Cerebellar nuclear complex (tissue), 1 donor: ENCODE measurements at places on chromosomes 13 and 19.

- no peak for DNase-seq
Observed at GRCh38 chr13:76331943-76332712, 554.1 kb downstream of the KCTD12 start.

DNA sequence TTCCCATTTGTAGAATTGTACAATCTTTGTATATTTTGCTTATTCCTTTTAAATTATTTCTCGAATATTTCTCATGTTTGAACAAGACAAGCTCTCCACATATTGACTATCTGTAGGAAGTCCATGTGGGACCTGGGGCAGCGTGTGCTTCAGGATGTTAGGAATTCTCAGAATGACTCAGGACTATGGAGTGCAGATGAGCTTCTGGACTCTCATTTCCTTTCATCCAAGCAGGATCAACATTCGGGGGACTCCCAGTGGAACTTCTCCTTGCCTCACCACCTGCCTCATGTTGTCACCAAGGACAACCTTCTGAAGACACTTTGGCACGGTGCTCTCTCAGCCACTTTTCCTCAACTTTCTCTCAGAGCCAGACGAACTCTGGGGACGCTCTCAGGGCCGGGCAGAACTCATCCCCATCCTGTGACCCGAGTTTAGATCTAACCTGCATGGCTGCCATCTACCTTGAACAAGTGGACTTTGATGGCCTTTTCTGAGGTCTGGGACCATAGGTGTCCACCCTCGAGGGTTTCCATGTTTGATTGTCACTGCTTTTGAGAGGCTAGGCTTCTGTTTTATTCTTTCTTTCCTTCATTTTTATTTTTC is 441.7 kb downstream of the IRS2 start:
- DNase-seq, result no peak

GRCh38 chr13:101283782-101284181 is 132.5 kb downstream of the NALCN start:
- DNase-seq, result no peak

DNA sequence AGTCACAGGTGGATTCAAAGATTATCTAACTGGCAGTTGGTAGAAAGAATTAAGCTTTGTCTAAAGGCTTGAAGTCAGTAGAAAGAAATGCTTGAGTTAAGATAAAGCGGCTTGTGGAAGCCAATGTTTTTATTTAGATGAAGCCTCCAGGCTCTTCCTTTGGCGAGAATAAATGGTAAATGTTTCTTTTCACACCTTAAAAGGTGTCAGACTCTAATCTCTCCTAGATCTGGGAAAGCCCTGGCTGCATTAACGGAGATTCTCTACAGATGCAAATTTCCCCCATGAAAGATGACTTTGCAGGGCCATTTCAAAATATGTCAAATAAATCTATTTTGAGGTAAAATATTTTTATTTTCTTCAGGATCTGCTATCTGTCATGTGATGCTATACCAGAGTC is 37.8 kb upstream of the PCCA start:
- DNase-seq, result no peak

DNA sequence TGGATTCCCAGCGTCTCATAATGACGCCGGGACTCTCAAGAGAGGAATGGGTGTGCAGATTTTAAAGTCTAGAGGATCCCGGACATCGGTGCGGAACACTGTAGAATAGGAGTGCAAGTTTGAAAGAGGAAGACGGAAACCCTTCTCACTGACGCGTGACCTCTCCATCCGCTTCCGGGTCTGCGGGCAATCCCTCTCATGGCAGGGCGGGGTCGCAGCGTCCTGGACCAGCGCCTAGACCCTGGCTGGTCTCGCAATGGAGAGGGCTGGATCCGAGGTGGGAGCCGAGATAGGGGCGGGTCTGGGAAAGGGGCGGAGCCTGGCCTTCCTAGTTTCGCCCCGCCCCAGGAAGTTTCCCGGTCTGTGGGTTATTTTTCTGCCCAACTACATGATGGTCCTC is 4.6 kb upstream of the ZNF845 start:
- no peak for DNase-seq

- DNase-seq, result no peak
Observed at GRCh38 chr13:42709276-42709675, 72.1 kb upstream of the FAM216B start.

DNA sequence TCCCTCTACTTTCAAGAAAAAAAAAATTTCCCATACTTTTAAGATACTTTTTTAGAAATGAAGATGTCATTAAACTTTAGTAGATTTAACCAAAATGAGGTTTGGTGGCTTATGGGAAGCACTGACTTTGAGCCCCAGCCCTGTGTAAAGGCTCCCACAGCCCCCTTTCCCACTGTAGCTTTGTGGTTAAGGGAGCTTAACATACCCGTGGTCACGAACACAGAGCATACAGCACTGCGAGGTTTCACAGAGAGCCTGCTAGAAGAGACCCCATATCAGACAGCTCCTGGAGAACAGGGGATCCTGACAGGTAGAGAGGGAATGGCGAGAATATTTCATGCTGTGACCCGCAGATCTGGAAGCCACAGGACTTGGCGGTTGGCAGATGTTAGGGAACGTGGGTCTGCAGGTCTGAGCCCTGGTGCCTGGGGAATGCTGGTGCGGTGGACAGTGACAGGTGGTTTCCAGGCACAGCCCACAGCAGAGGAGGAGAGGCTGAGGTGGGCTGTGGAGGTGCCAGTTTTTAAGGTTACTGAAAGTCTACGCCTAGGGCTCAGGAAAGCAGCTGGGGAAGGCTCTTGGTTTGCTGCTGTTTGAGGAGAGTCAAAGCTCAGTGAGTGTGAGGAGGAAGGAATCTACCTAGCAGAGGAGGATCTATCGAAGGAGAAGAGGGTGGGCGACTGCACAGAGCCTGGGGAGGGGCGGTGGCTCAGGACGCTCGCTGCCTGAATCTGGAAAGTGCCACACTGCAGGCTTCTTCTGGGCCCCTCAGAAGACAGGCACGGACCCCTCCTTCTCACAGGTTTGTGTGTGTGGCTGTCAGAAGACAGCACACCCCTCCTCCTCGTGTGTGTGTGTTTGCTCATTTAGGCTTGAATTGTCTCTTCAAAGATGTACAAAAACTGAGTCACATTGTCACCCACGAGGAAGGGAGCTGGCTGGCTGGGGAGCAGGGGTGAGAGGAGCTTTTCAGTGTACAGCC is 49.9 kb downstream of the SLC7A9 start:
- DNase-seq, result no peak

DNA sequence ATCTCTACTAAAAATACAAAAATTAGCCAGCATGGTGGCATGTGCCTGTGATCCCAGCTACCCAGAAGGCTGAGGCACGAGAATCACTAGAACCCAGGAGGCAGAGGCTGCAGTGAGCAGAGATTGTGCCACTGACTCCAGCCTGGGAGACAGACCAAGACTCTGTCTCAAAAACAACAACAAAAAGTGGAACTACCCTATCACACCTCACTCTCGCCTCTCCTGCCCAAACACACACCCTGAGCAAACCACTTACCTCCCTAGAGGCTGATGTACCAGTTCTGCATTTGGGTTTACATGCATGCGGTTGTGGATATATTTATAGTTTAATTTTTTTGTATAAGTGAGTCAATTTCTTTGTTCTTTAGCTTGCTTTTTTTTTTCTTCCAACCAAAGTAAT is 7.7 kb upstream of the PTOV1 start:
- DNase-seq, result no peak

GRCh38 chr13:110445722-110446574 is 115.6 kb downstream of the RAB20 start:
- no peak for DNase-seq

DNA sequence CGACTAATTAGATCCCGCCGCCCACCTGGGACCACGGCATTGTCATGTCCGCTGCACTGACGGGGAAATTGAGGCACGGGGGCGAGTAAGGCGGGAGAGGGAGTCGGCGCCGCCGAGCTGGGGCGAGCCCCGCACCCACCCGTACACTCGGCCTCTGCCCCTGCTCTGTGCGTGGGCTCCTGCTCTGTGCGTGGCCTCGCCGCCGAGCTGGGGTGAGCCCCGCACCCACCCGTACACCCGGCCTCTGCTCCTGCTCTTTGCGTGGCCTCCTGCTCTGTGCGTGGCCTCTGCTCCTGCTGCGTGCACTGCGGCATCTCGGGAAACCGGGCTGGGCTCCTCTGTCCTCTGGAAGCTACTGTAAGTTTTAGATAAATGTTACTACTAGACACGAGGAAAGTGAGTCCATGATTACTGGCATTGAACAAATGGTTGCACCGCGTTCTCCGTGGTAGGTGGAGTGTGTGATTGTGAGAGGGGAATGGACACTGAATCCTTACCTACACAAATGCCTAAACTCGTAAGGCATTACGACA is 826 bp upstream of the C1QTNF9 start:
- no peak for DNase-seq

DNA sequence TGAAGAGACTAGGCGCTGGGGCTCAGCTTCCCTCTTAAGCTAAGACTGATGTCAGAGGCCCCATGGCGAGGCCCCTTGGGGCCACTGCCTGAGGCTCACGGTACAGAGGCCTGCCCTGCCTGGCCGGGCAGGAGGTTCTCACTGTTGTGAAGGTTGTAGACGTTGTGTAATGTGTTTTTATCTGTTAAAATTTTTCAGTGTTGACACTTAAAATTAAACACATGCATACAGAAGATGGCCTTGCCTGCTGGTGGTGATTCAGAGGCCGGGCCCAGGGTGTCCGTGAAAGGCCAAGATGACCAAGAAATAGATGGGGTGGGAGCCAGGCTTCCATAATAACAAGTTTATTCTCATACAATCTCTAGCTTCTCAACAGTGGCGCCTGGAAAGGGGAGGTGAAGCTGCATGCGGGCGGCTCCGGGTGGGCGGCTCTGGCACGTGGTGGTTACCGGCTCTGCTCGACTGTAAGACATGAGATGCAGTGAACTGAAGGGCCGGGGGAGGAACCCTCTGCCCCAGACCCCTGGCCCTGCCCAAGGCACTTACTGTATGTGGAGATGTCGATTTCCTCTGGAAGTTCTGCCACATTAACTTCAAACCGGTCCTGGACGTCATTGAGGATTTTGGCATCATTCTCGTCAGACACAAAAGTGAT is 10.5 kb downstream of the DDX39A start:
- no peak for DNase-seq

- no peak for DNase-seq
Observed at GRCh38 chr13:19173752-19174151, 7.9 kb downstream of the TUBA3C start.

DNA sequence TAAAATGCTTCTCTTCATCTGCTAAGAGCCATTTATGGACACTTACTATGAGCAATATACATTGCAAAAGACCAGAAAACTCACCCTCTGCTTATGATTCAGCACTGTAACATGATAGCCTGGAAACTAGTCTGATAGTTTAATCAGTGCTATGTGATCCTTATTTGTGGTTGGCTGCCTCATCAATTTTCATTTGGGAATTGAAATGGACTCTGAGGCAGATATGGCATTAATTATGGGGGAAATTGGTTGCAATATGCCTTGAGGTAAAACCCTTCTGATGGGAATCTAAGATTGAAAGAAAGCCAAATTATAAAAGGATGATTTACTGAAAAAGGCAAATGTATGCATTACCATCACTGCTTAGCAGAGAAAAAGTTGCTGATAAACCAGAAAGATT is 33.5 kb downstream of the FAM216B start:
- no peak for DNase-seq

- no peak for DNase-seq
Observed at GRCh38 chr13:39311619-39312018, 273.4 kb downstream of the NHLRC3 start.

GRCh38 chr13:94323764-94324758 is 155.4 kb downstream of the DCT start:
- no peak for DNase-seq

DNA sequence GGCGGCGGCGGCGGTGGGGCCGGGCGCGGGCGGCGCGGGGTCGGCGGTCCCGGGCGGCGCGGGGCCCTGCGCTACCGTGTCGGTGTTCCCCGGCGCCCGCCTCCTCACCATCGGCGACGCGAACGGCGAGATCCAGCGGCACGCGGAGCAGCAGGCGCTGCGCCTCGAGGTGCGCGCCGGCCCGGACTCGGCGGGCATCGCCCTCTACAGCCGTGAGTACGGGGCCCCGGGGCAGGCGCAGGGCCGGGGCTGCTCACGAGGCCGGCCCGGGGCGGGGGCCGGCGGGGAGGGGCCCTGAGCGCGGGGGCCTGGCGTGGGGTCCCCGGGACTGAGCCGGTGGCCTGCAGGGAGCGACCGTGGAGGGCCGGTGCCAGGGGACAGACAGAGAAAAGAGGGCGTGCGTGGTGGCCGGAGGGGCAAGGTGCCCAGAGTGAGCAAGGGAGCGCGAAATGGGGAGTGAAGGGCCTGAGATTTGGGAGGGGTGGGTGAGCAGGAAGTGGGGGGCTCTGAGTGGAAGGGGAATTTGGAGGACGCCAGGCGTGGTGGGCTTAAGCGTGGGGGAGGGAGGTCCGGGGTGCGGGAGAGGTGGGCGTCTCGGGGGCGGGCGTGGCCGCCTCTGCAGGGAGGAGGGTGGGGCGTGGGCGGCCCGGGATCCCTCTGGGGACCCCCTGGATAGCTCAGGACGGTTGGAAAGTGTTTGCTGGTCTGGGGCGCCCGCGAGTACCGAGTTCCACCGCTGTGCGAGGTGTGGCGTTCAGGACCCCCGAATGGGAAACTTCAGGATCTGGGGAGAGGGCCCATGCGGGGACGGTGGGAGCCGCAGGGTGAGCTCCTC is 575 bp downstream of the CARM1 start:
- no peak for DNase-seq

GRCh38 chr19:47123406-47123805 is 7.2 kb upstream of the SAE1 start:
- DNase-seq, result no peak

- no peak for DNase-seq
Observed at GRCh38 chr13:19622193-19622592, 11.3 kb upstream of the MPHOSPH8 start.

GRCh38 chr19:10852098-10852800 is 4.0 kb downstream of the C19orf38 start:
- DNase-seq, result no peak

GRCh38 chr19:19758164-19758563 is 25.3 kb upstream of the ZNF14 start:
- no peak for DNase-seq

- DNase-seq, result no peak
Observed at GRCh38 chr13:80036845-80037504, 304.0 kb downstream of the SPRY2 start.

- DNase-seq, result no peak
Observed at GRCh38 chr13:24275041-24275440, 34.3 kb upstream of the C1QTNF9 start.

DNA sequence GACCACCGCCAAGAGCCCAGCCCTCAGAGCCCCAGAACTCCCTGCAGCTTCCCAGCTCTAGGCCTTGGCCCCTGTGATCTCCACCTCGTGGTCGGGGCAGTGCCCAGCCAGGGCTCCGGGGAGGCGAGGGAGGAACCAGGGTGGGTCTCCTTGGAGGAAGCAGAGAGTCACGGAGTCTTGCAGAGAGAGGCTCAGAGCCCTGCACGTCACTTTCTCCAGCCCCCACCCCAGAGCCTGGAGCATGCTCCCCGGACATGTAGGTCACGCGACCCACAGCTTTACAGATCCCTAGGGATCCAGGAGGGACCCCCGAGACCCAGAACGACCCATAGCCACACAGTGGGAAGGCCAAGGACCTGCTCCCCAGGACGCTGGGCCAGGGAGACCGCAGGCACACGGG is 11.9 kb downstream of the GADD45B start:
- no peak for DNase-seq

- no peak for DNase-seq
Observed at GRCh38 chr19:50679177-50680125, 30.2 kb downstream of the C19orf81 start.
